ENCODE measurements at places on chromosomes 16 and 17.

- peak; percentile 95 for DNase-seq
These were observed at the start of the genes EME1 and MRPL27 for GRCh38 chr17:50372758-50373556. Gene EME1, plus strand, starts transcription at chr17:50373229. Its CDS starts 1,980 bp downstream, at chr17:50375209. Gene MRPL27, minus strand, starts transcription at chr17:50373184. Its CDS starts 14 bp downstream, at chr17:50373170.

DNA sequence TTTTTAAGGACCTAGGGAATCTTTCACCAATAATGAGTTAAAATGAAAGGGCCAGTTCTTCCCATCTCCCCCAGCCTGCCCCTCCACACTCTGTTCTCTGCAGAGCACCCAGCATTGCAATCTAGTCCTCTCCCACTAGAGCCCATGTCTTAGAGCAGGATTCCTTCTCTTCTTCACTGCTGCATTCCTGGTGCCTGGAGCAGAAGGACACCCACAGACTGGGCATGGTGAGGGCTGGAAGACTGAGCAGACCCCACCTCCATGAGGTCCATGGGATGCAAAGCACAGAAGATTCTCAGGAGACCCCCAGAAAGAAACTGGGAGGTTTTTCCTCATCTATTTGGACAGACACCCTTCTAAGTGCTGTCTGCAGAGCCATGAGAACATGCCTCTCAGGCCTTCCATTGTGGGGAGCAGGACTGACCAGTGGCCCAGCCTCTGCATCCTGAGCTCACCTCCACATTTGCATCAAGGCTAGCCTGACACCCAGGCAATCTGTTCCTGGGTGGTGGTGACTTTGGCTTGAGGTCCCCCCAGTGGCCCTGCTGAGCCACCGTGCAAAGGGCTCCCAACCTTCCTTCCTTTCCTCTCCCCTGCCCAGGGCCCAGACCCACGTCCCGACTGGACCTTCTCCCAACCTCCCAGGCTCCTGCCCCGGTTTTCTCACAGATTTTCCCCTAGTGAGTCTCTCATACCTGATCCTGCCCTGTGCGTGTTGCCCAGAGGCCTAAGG, 74.2 kb upstream of the ZNF469 start:
- DNase-seq: no peak

DNA sequence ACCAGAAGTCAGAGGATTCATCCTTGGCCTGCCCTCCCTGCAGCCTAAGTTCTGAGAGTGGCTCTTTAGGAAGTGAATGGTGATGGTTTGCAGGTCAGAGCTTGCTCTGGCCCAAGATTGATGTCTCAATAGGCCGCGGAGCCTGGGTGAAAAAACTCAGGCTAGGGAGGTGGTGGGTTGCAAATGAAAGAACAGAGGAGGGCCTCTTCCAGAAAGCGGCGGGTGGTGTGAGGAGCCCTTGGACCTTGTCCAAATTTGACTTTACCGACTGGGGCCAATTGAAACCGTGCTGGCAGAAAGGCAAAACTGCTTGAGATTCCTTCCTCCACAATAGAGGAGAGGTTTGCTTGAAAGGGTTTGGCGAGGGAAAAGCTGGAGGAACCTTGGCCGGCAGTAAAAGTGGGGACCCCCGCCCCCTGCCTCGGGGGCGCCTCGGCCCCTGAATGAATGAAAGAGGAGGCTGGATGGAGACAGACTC, 331.3 kb downstream of the SEC14L1 start:
- DNase-seq: no peak

GRCh38 chr16:49580751-49581303, 207.2 kb downstream of the C16orf78 start:
- no peak for DNase-seq

- no peak for DNase-seq
These were observed 25.0 kb upstream of the MILR1 start for GRCh38 chr17:64423881-64424280.

GRCh38 chr16:4837733-4838501, 9.2 kb downstream of the GLYR1 start:
- no peak for DNase-seq

DNA sequence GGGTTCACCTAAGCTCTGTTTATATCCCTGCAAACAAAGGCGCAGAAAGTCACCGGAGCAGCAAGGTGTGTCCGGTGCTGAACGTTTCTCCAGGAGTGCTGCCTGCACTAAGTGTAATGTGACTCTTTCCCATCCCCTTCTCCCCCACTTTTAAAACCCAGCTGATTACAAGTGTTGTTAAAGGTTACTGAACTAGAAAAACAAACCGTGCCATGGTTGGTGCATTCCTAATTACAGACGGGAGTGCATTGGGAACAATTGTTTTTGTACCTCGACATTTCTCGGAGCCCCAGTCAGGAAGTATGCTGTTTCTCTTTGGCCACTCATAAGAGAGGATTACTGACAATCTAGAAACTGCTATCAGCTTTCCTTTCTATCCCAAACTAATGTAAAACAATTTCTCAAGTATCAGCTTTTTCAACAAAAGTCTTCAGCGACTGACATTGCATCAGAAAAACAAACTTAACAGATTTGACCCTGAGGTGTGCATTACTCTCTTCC, 441.0 kb upstream of the SALL1 start:
- DNase-seq: peak; percentile 41

- DNase-seq: no peak
These were observed 32.9 kb upstream of the SKAP1 start for GRCh38 chr17:48462946-48463345.

DNA sequence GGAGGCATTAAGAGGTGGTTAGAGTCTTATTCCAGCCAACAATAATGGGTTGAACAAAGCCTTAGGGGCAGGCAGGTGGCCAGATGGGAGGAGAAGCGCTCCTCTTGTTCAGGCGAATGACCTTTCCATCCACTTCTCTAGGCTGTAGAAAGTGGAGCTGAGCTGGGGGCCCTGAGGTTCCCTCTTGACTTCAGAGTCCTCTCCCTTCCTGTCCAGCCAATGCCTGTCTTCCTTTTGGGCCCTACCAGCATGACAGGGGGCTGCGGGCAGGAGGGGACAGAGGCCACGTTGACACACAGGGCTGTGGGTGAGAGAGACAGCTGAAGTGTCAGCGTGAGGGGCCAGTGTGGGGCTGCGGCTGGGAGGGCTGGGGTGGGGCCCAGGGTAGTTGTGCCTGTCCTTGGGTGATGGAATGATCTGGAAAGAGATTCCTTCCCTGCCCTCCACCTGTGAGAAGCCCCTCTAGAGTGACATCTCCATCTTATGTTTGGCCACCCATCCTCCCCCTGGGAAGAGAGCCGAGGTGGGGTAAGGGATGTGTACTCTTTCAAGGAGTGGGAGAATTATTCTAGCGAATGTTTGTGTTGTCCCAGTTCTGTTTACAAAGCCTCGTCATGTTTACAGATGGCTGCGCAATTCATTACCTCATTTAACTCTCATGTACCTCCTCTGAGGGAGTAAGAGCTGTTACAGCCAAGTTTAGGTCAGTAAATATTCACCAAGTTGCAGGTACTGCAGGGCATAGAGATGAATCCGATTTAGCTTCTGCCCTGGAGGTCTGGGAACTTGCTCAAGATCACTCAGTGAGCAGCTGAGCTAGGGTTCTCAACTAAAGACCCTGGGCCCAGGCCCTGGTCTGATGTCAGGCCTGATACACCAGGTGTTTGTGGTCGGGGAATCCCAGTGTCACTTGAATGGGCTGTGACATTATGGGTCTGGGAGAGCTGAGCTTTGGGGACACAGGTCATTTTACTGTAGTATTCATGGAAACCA, 3.3 kb downstream of the ERBB2 start:
- no peak for DNase-seq

DNA sequence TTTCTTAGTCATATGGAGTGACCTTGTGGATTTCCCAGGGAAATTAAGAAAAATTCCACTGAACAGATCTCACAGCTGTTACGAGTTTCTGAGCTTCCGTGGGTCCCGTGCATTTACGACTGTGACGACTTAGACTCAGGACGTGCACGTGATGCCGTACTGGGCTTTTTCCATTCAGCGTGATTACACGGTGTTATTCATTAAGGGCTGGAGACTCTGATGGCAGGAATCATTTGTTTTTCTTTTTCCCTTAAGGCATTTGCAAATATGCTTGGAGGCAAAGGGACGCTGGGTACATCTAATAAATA, 57.2 kb downstream of the TBC1D16 start:
- DNase-seq: no peak

GRCh38 chr17:17580662-17581470, 10.6 kb downstream of the PEMT start:
- no peak for DNase-seq

DNA sequence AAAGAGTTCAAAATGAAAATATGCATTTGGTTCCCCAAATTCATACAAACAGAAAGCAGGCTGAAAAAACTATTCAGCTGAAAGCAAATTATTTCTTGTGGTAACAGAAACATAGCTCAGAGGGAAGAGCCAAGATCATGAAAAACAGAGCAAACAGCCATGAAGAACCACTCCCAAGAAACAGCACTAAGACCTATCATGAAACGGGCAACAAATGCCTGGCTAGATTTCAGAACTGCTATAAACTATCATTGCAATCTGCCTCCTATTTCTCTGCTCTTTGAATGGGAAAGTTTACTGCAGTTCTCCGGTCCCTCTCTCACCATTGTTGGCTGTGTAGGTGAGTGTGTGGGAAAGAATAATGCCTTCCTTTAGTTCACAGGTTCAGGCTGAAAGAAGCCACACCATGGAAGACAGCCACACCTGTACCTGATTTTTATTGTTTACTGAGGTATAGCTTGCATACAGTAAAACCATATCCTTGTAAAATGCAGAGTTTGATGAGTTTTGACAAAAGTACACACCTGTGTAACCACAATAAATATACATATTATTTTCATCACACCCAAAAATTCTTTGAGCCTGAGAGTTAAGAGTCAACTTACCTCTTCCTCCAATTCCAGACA, 48.2 kb downstream of the CEP112 start:
- no peak for DNase-seq

DNA sequence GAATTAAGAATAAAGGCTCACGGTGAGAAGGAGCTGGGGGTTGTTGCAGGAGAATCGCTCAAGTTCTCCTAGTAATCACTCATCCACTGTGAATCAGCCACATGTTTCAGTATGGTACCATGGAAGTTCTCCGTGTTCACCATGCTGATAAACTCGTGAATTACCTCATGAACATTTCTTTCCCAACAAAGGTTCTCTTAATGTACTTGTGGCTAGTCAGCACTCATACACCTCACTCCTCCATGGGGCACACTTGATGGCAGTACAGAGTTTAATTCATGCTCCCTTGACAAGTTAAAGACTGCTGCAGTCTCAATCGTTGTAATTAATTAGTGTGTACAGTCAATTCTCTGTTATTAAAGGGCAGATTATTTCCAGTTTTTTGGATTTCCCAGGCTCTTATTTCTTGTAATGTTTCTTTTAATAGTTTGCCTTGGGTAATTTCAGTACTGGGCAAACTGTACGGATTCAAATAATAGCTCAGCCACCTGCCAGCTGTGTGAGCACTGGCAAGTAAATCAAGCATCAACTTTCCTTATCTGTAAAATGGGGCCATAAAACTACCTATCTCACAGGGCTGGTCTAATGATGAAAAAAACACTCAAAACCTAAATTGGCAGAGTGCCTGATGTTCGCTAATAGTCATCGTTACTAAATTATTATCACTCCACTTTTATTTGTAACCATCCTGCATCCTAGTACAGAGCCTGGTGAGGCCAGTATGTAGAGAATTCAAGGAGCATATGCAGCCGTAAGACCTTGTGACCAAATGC, 6.1 kb downstream of the GOT2 start:
- no peak for DNase-seq

DNA sequence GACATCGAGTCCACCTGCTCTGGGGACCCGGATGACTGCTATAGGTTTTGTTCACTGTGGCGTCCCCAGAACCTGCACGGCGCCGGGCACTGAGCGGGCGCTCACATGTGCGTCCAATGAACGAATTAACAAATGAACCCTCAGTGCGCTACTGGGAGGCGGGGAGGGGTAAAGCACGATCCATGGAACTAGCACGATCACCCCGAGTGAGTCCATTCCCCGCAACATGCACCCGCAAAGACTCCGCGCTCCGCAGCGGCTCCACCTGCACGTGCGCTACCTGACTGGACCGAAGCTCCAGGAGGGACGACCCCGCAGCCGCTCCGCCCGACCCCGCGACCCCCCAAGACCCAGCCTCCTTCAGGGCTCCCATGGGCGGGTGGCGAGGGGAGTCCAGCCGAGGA, 491 bp downstream of the TRAP1 start:
- DNase-seq: no peak
